ENCODE measurements at places on chromosomes 7 and 10.

GRCh38 chr7:22833113-22833855 lies 10.6 kb upstream of the TOMM7 start:
- no peak for DNase-seq

- DNase-seq = no peak
Measured at GRCh38 chr10:52818019-52818418, 45.4 kb upstream of the MBL2 start.

DNA sequence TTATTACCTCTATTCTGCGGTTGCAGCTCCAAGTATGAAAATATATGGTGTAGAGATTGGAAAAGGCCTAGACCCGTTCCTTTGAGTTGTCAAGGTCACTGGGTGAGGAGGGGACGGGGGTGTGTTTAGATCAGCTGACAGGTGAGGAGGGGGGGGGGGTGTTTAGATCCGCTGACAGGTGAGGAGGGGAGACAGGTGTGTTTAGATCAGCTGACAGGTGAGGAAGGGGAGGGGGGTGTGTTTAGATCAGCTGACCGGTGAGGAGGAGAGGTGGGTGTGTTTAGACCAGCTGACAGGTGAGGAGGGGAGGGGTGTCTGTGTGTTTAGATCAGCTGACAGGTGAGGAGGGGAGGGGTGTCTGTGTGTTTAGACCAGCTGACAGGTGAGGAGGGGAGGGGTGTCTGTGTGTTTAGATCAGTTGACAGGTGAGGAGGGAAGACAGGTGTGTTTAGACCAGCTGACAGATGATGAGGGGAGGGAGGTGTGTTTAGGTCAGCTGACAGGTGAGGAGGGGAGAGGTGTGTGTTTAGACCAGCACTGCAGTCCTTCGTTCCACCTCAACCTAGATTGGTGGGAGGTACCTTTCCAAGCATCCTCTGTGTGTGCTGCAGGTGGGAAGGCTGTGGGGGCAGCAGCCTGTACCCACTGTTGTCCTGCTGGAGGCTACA lies 655.0 kb upstream of the ADARB2 start:
- DNase-seq = peak; percentile 77

DNA sequence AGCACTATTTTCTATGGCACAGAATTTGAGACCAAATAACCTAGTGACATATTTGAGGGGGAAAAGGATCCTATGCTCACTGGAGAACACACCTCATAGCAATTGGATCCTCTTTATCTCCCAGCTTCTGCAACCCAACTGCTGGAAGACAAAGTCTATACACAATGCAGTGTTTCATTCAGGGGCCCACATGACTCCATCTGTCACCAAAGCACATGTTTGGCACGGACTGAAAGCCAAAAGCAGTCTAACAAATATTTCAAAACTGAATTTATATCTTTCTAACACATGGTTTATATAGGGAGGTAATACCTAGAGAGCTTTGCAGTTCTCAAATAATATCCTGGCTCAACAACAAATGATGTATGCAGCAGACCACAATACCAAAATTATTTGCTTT lies 39.2 kb downstream of the ADAM12 start:
- DNase-seq = no peak

DNA sequence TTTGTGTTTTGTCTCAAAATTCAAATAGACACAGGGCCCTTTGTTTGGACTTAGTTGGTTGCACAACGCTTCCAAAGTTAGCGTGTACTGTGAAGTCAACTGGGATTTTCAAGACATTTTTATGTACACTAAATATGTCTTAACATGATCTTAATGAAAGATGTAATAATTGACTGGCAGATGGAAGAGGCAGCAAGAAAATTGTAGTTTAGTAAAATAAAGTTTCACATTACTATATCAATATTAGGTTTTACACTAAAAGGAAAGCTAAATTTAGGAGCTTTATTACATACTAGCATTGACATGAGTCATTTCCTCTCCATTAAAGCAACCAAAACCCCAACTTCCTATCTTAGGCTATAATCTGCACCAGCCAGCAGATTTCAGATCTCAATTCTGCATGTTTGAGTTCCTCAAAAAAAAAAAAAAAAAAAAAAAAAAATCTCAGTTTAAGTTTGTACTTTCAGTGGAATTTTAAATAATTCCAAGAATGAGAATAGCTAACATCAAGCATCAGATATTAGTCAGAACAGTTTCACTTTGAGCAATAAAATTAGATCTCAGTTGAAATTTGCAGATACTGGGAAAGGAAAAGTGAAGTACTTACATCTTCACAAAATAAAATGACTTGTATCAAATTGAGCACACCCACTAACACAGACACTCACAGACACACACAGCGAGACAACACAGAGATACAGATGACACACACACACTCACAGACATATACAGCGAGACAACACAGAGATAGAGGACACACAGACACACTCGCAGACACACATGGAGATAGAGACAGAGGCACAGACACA lies 346.6 kb upstream of the KLF6 start:
- DNase-seq = no peak

- no peak for DNase-seq
Measured at GRCh38 chr10:61901829-61902444, 438 bp downstream of the ARID5B start.

DNA sequence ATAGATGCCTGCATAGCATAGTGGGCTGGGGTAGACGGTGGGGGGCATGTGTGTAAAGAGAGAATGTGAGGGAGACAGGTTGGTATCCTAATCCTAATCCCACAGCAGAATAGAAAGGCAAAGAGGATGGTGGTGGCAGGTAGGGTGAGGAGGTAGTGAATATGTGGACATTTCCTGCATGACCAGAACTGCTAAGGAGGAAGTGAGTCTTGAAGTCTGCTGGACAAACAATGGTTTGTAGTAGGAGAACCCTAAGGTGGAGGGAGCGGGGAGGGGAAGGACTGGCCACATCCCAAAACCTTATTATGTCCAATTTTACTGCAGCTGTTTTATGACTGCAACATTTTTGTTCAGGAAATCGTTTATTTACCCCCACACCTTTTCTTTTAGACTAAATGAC lies 279.7 kb downstream of the AUTS2 start:
- no peak for DNase-seq

DNA sequence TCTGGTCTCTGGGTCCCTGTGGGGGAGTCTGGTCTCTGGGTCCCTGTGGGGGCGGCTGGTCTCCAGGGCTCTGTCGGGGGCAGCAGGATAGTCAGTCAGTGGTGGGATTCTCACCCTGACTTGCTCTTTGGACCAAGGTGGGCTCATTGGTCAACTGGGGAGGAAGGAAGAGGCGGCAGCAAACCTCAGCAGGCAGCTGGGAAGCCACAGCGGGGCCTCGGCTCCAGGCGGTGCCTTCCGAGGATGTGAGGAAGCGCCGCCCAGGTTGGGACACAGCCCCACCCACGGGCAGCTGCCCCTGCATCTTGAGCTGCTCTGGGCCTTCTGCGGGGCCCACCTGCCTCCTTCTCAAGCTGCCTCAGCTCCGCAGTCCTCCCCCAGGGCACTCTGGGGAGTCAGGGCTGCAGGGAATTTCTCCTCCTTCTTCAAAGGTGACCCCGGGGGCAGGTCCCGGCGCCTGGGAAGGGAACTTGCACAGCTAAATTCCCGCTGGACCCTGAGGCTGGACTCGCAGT lies 20.4 kb upstream of the KNDC1 start:
- DNase-seq = no peak

DNA sequence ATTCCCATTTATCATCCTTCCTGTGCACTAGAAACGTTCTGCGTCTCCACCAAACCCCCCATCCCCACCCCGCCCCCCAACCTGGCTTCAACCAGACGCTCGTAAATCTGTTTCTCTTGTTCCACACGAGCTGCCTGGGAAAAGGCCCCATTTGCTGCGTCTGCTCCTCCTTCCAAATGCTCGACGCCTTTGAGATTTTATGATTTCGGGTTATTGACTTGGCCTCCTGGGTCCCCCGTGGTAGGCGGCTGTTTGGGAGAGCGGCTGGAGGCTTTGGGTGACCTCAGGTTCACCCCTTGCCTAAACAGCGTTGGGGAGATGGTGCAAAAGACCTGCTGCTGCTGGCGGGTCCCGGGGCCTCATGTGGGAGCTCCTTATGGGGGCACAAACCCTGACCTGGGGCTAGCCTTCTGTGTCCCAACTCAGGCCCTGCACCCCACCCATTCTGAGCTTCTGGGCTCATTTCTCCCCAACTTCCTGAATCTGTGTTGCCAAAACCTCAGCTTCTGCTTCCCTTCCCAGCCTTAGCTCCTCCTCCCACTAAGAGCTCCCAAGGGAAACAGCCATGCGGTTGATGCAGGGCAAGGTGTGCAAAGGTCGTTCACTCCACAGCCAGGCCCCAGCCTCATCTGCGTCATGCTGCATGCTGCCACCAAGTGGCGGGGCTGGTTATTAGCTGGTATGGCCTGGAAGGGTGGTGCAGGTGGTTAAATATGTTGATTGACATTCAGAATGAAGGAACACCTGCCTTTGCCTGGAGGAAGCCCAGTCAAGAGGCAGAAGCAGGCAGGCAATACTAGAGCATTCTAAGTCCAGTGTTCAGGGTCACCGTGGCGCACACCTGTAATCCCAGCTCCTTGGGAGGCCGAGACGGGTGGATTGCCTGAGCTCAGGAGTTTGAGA lies 49.1 kb upstream of the ELN start:
- peak; percentile 79 for DNase-seq

DNA sequence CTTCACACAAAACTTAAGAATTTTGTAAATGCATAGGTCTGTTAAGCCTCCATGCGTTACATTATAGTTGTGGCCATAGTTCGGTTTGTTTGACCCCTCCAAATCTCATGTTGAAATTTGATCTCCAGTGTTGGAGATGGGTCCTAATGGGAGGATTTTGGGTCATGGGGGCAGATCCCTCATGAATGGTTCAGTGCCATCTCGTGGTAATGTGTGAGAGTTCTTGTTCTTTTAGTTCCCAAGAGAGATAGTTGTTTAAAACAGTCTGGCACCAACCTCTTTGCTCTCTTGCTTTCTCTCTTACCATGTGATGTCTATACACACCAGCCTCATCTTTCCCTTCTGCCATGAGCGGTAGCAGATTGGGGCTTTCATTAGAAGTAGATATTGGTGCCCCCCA lies 264.3 kb downstream of the TCF7L2 start:
- DNase-seq = no peak

GRCh38 chr7:137771679-137772078 lies 75.1 kb downstream of the DGKI start:
- no peak for DNase-seq

GRCh38 chr10:17782921-17783665 lies 26.1 kb upstream of the MRC1 start:
- no peak for DNase-seq
